NCI-H187 treated with DMSO at 0.1 percent for 48 hours (cell line): ENCODE measurements at places on chromosomes 7 and 10.

- DNase-seq = no peak
These were observed 3.6 kb downstream of the HERPUD2 start for GRCh38 chr7:35691366-35691765.

- DNase-seq = no peak
These were observed 77.1 kb downstream of the DNAJC1 start for GRCh38 chr10:21926358-21926925.

- DNase-seq = no peak
These were observed 254.5 kb upstream of the RNF32 start for GRCh38 chr7:156386097-156386496.

GRCh38 chr10:6813856-6814255, 233.8 kb upstream of the PRKCQ start:
- DNase-seq = no peak

DNA sequence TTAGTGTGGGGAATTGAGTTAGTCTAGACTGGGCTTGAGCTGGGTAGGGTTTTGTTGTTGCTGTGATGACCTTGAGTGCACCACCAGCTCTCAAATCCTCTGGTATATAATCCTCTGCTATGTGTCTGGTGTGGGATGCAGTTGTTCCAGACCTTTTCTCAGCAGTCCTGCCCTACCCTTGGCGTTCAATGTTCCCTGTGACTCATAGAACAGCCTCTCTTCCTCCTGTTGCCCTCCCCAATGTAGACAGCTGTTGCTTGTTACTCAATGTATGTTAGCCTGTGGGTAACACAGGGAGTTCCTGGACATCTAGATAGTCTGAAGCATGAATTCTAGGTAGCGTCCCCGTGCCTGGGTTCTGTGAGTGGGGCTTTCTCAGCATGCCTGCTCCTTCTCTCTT, 19.8 kb downstream of the ACBD7 start:
- no peak for DNase-seq

DNA sequence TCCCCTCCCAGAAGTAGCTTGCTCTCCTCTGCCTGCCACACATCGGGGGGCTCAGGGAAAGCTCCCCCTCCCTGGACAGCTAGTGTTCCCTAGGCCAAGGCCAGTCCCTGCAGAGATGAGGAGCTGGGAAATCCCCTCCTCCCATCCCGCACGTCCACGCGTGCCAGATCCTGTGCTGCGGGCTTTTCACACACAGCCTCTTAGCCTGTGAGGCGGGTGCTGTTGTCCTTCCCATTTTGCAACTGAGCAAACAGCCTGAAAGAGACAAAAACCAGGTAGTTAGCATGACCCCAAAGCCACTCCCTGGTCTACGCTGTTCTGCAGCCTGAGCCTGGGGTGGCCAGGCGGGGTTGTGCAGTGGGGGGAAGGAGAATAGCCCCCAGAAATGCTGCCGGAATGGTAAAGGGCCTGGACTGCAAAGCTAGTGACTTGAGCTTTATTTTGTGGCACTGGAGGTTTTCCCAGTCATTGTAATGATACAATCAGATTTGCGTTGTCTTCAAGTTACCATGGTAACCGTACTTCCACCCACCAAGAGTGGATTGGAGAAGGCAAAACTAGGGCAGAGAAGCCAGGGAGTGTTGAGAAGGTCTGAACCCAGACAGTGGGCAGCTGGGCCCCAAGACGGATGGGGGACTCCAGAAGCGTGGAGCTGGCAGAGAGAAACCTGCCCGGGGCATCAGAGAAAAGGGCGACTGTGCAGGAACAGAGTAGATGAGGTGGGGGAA, 98.6 kb upstream of the KCTD7 start:
- no peak for DNase-seq

GRCh38 chr10:125062227-125062913, 98.0 kb downstream of the CTBP2 start:
- no peak for DNase-seq

- DNase-seq = no peak
These were observed 1043.2 kb upstream of the C7orf33 start for GRCh38 chr7:147547252-147547897.

DNA sequence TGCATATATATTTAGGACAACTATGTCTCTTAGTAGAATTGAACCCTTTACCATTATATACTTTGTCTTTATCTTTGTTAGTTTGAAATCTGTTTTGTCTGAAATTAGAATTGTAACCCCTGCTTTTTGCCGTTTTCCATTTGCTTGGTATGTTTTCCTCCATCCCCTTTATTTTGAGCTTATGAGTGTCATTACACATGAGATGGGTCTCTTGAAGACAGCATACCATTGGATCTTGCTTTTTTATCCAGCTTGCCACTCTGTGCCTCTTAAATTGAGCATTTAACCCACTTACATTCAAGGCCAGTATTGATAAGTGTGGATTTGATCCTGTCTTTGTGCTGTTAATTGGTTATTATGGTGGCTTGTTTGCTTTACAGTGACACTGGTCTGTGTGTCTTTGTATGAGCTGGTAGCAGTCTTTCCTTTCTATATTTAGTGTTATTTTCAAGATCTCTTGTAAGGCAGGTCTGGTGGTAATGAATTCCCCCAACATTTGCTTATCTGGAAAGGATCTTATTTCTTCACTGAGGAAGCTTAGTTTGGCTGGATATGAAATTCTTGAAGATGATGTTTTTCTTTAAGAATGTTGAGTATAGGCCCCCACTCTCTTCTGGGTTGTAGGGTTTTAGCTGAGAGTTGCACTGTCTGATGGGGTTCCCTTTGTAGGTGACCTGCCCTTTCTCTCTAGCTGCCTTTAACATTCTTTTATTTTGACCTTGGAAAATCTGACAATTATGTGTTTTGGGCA, 149.5 kb downstream of the AHR start:
- DNase-seq = no peak

DNA sequence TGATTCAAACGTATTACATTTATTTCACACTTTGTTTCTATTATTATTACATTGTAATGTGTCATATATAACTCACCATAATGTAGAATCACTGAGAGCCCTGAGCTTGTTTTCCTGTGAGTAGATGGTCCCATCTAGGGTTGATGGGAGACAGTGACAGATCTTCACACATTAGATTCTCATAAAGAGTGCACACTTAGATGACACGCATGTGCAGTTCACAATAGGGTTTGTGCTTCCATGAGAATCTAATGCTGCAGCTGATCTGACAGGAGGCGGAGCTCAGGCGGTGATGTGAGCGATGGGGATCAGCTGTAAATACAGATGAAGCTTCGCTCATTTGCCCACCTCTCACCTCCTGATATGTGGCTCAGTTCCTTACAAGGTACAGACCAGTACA, 36.1 kb downstream of the BMPER start:
- DNase-seq = no peak

DNA sequence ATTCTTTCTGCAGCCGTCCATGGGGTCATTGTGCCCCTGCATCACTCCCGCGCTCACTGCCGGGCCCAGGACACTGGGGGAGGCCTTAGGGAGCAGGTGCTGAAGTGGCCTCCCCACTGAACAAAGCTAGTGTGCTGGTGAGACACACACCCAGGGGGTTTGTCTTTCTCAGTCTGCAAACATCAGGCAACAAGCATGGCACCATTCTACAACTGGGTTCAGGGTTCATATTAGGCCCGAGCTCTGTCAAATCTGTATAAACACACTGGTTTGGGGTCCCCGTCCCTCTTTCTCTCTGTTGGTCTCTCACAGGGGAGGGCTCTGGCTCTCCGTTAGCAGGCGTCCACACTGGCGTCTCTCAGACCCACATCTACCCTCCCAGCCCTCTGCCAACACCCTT, 11.1 kb upstream of the PPP2R2D start:
- no peak for DNase-seq

DNA sequence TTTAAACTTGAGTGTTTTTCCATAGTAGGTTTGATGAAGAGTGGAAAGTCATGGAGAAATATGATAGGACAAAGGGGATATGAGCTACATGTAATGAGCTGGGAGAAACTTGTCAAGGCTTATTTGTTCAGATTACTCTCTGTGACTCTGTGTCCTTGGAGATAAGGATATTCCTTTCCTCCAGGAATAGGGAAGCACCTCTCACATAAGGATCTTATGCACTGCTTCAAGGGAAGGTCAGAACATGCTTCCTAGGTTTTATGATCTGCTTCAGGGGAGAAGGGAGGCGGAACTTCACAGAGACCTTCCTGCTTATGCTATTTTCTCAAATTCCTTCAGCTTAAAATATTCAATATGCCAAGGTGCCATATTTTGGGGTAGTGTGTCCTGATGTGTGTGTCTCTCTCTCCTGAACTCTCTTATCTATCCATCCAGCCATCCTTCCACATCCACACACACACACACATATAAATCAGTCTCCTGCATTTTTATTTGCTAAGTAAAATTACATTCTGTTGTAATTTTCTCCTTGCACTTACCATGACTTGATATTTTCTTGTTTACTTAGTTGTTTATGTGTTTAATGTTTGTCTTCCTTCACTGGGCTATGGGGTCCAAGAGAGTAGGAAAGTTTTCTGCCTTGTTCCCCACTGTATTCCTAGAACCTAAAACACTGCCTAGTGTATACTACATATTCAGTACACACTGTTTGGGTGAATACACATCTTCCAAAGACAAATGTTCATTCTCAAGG, 26.4 kb downstream of the ARL4A start:
- no peak for DNase-seq

DNA sequence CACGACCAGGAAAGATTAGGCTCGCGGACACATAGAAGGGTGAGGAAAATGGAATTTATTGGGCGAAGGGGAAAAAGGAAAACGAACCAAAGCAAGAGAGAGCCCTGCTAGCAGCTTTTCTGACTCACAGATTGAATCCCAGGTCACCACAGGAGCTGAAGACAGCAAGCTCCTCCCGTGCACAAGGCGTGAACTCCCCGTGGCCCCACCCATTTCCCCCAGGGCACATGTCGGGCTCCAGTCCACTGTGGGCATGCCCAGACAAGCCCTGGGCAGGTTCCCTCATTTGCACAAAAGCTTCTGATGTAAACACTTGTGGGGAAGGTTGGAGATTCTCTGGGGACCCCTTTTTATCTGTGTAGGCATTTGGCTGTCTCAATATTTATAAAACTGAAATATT, 582.4 kb downstream of the SUGCT start:
- no peak for DNase-seq

DNA sequence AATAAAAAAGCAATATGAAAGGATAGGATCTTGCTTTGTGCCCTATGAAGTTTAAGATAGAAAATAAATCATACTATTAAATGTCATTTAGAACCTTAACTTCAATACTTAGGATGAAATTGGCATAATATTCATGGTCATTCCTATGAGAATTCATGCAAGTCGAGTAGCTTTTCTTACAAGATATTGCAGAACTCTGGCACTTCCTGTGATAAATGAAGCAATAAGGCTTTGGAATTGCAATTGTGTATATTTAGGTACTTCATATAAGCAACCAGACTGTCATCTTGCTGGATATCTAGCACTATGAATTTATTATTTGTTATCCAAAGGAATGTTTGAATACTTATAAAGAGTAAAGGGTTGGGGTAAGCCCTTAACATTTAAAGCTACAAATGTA, 116.5 kb downstream of the ZNF438 start:
- no peak for DNase-seq

- DNase-seq = no peak
These were observed 331.4 kb downstream of the PTPRN2 start for GRCh38 chr7:158256091-158256816.

DNA sequence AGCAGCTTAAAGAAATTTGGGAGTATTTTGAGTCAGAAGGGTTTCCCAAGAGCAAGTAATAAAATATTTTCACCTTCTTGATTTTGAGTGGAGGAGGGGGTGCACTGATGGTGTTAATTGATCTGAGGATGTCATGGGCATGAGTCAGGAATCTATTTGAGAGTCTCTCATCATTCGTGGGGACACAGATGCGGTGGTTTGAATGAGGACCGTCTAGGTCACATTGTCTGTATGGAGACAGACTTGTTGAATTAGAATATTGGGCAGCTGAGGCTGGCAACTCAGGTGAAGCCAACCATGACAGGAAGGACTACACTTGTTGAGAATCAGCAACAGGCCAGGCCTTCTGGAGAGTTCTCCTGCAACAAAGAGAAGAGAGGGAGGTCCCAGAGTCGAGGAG, 127.0 kb downstream of the INSYN2A start:
- no peak for DNase-seq

DNA sequence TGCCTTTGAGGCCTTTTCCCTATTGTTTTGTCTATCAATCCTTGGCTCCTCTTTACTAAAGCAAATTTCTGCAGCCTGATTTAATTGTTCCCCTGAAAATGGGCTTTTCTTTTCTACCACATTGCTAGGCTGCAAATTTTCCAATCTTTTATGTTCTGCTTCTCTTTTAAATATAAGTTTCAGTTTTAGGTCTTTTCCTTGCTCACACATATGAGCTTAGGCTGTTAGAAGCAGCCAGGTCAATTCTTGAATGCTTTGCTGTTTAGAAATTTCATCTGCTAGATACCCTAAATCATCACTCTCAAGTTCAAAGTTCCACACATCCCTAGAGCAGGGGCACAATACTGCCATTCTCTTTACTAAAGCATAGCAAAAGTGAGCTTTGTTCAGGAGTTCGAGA, 159.6 kb downstream of the ARL4A start:
- DNase-seq = no peak

GRCh38 chr7:123746055-123746454, 2.7 kb downstream of the WASL start:
- DNase-seq = no peak

DNA sequence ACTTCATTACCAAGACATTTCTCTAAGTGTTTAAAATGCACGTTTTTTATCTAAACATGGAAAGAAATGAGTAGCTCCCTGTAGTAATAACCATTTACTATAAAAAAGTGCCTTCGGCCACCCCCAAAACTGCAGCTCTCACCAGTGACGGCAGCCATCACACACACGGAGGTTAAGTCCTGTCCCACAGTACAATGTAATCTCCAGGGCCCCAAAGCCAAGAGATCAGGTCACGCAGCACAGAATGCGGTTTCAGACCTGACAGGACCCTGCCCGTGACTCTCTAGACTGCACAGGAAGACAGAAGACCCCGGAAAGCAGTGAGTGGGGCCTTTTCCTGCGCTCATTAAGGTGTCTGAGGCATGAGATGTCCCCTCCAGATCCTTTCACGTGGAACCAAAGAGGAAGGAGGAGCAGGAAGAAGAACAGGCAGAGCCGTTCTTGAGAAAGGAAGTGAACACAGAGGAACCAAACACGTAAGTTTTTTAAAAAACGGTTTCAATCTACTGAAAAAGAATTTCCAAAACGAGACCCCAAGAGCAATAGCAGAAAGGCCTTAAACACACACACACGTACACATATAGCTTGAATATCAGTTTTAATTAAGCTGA, 125.7 kb downstream of the ZMYND11 start:
- DNase-seq = no peak

DNA sequence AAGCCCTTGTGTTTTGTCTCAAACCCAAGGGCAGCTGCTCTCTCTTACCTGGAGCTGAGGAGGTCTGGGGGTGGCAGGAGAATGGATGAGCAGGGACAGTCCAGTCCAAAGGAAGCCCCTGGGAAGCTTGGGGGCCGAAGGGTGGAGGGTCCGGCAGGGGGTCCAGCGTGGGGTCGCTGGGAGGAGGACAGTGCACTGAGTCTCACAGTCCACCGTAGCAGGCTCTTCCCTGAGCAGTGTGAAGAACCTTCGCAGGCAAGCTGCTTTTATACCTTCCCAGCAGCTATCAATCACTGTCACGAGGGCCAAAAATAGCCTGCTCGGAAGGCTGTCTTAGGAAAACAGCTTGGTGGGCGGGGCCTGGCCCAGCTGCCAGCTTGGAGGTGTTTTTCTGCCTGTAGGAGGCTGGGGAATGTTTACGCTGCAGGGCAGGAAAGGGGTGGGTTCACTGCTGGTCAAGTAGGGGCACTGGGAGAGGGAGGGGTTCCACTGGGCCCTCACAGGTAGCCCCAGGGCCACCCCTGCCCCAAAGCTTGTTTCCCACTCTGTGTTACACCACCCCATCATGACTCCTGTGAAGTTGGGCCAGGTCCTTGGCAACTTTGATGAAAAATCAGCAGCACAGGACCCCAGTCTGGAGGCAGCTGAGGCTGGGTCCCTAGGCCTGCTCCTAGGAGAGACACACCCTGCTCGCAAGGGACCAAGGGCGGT, at the start of gene DEPP1:
Gene DEPP1 (minus strand): TSS at position 240 of the 711 bp plus-strand sequence. CDS start 779 bp downstream, outside the sequence.
- DNase-seq = peak; percentile 66
